ENCODE measurements at places on chromosomes 12 and 14. TPM values are rescaled to one million over a fixed set of nuclear protein-coding genes. Genes with fewer than 3 reads are reported as not detected.

DNA sequence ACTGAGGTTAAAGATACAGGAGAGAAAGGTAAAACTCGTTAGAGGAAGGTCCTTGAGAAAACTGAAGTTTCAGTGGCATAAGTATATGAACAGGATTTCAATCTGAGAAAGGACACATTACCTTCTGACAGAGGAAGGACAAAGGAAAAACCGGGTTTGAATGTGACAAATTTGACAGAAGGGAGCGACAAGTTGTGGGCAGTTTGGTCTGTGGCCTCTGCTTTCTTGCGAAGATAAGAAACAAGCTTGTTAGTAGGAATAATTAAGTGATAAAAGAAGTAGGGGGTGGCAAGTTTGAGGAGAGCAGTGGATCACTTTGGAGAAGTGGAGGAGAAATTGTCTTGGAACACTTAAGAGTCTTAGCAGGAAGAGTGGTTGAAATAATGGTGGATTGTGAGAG, 5.1 kb downstream of the MON2 start:
- DNase-seq: no peak

- no peak for DNase-seq
These were observed 766.2 kb downstream of the FLRT2 start for GRCh38 chr14:86296173-86296572.

- no peak for DNase-seq
These were observed 161.7 kb downstream of the ALX1 start for GRCh38 chr12:85441741-85442140.

- DNase-seq: peak; percentile 98
These were observed at the start of gene LTBR for GRCh38 chr12:6383572-6384498. Gene LTBR (plus strand): TSS chr12:6384162. CDS start chr12:6384359, 197 bp downstream.

GRCh38 chr14:34971381-34971780, 11.4 kb upstream of the SRP54 start:
- DNase-seq: no peak

DNA sequence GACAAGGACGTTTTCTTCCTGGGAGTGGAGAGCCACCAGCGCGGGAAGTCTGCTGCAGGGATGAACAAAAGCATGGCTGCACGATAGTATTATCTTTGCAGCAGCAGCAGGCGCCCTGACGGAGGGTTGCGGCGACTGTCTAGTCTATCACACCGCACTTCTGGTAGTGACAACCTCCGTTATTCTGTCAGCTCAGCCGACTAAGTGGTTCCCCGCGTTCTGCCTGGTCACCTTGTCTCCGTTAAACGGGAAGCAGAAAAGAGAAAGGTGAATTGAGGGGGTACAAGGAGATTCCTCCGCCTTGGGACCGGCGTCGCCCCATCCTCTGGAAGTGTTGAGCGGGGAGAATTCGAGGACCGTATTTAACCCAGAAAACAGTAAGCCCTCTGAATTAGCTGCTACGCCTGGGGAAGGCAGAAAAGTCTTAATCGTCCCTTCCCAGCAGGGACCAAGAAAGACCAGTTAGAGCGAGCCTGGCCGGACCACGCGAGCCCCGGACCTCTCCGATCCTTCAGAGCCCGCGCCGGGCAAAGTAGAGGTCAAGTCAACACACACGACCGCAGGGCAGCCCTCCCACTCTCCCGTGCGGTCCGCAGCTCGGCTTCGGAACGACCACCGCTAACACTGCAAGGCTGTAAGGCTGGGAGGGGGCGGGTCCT, 536 bp upstream of the DAAM1 start:
- peak; percentile 61 for DNase-seq

DNA sequence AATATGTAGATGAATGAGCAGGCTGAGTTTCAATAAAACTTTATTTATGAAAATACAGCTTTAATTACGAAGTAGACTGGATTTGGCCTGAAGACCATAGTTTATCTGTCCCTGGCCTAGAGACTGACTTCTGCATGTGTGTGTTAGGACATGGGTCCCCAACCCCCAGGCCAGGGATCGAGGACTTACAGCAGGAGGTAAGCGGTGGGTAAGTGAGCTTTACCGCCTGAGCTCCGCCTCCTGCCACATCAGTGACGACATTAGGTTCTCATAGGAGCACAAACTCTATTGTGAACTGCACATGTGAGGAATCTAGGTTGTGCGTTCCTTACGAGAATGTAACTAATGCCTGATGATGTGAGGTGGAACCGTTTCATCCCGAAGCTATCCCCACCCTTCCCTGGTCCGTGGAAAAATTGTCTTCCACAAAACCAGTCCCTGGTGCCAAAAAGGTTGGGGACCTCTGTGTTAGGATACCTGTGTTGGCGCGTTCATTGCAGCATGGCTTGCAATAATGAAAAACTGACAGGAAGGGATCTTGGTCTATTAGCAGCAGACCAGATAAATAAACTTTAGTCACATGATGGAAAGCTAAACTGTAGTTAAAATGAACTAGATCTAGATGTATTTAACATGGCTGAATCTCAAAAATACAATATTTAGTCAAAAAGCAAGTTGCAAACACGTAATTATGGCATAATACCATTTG, 4.1 kb downstream of the GLRX5 start:
- no peak for DNase-seq

GRCh38 chr14:95419569-95419968, 96.9 kb downstream of the SYNE3 start:
- DNase-seq: no peak

GRCh38 chr12:1591034-1591433, 3.3 kb downstream of the FBXL14 start:
- DNase-seq: no peak

DNA sequence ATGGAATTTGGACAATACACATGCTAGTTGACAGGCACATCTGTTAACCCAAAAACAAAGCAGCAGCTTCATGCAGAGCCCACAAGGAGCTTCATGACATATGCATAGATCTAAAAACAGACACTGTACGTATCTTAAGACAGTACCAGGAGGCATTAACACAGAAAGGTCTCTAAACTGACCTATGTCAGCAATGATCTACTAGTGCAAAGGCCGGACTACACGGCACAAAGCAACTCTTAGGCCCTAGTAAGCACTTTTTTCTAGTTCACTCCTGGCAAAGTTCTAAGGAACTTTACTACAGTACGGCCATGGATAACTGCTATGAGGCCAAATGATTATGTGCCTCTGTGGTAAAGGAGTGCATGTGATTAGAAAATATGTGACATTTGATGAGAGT, 8.4 kb upstream of the KANSL2 start:
- DNase-seq: no peak

PEBP1 gene
- total RNA-seq: 272 TPM

GLT8D2 gene
- total RNA-seq: 1.5 TPM

- DNase-seq: no peak
These were observed 221.3 kb downstream of the ANO2 start for GRCh38 chr12:5723711-5724252.

DNA sequence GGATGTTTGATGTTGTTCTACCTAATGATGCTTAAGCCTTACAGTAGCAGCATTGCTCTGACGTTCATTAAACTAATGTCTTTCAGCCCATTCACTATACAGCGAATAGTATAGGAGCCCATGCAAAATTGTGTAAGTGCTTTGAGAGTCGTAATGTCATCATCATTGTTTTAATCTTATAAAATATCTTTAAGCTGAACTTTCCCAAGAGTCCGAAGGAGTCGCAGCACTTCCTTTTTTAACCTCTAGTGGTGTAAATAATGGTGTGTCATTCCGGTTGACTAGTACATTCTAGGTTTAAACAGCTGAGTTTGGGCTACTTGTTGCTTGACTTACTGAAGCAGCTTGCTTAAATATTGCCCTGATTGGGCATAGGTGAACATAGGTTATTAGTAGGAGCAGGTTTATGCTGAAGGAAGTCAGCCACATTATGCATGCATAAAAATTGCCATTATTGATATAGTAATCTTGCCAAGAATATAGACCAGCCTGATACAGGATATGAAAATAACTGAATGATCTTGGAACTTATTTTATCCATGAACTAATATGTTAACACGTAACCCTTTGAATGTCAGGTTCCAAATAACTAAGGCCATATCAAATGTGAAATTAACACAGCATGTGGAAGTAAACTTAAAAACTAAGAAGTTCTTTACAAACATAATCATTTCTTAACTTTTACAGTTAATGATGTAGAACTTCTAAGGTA, 2.6 kb downstream of the WNK1 start:
- no peak for DNase-seq

GRCh38 chr12:76643438-76643837, 83.9 kb upstream of the OSBPL8 start:
- DNase-seq: no peak

DNA sequence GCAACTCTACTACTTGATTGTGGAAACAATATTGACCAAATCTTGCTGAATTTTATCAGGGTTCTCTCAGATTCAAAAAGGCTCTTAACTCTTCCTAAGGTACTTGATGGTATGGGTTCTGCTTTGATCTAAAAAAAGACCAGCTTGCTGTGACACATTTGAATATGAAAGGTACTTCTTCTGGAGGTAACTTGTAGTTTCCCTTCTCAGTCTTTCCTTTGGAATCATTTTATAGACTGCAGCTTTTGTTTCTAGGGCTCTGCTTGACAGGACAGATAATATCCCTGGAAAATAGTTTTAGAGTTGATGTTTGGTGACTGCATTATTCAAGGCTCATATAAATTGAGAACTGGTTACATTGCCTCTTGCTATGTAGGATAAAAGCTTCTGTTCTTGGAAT, 251.9 kb downstream of the FUT8 start:
- no peak for DNase-seq

DNA sequence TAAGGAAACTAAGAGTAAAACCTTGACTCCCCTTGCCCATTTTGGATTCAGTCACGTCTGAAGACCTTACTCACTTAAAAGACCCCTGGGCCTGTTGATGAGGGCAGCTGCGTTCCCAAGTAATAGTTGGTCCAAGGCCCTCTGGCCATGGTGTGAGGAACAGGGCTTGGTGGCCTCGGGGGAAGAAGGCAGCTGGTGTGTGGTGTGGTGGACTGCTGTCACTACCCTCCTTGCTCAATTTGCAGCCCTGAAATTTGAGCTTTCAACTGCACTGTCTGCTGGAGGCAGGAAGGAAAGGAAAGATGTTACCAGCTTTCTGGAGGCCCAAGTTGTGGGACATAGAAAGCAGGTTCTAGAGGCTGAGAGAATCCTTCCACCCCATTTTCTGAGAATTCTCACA, 128.2 kb downstream of the SLC38A6 start:
- no peak for DNase-seq

DNA sequence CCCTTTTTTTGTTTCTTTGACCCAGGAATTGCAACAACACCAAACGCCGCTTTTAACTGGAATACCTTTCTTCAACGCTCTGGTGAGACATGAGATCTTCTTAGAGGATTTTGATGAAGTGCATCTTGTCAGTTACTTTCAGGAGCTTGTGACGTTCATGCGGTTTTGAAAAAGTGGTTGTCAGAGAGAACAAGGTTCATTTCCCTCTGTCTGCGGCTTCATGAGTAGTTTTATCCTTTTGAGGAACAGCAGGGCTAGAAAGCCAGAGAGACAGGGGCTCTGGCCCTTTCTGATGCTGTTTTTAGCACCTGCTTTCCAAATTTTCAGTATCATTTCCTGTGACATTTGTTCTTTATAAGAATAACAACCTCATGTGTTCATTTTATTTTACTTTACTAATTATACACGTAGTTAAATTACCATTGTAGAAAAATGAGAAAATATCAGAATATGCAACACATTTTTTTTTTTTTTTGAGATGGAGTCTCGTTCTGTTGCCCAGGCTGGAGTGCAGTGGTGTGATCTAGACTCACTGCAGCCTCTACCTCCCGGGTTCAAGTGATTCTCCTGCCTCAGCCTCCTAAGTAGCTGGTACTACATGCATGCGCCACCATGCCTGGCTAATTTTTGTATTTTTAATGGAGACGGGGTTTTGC, 61.8 kb downstream of the GLT1D1 start:
- DNase-seq: no peak

DHRS4L2 gene
- 25.9 TPM for total RNA-seq

- DNase-seq: peak; percentile 58
These were observed 162.7 kb downstream of the BMP4 start for GRCh38 chr14:53793790-53794505.

AKAP5 gene
- 0.15 TPM for total RNA-seq

AKAP6 gene
- total RNA-seq: 173 TPM

GRCh38 chr12:124774462-124775167, 89.0 kb downstream of the SCARB1 start:
- no peak for DNase-seq

DNA sequence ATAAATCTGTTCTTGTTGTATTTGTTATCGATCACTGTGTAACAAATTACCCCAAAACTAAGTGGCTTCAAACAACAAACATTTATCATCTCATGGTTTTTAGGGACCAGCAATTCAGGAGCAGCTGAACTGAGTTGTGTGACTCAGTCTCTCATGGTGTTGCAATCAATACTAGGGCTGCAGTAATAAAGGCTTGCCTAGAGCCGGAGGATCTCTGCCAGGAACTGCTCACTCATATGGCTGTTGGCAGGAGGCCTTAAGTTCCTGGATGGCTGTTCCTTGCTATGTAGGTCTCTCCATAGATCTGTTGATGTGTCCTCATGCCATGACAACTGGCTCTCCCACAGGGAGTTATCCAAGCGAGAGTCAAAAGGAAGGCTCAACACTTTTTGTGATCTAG, 3.8 kb upstream of the PSMC6 start:
- DNase-seq: no peak

DNA sequence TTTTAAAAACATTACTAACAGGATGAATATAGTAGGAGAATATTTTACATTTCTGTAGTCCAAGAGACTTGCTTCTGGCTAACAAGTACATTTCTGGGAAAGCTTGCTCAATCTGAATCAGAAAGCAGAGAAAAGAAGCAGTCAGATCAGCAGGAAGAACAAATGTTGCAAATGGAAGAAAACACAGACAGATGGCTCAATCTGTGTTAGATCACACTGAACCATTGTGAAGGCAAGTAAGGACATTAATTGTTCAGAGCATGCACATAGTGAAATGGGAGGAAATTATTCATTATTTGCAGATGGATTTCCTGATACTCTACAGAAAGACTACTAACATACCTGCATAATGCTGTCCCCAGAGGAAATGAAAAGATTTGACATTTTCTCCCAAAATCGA, 65.2 kb upstream of the CNOT2 start:
- DNase-seq: no peak

Data from psoas muscle (tissue), 8 donors.